ENCODE measurements at places on chromosomes 16 and 17.

DNA sequence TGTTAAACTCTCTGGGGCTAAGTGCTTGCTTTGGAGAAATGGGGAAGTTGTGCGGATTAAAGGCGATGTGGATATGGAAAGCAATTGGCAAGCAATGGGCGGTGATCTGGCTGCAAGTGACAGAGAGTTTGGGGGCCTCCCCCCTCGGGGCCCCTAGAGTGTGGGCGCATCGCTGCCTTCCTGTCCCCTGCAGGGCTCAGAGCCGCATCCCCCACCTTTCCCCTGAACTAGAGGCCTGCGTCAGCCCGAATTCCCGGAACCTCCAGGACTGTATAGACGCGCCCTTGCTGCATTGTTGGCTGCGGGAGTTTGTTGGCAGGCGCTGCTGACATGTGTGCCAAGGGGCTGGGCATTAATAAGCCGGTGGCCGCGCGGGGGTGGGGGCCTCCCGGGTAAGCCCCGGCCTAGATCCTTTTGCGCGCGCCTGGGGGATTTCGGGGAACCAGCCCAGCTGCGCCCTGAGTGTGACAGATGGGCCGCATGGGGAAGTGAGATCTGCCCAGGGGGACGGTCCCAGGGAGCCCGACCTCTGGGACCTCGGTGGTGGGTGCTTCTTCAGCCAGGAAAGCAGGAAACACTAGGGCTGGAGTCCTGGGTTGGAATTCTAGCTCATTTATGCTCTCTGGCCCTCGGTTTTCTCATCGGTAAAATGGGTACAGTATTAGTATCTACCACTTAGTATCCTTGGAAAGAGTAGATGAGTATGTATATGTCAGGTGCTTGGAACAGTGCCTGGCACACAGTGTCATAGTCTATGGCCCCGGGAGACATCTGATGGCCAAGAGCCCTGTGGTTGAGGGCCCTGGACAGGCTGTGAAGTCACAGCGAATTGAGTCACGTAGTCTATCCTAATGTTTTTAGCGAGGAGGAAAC is 1.0 kb downstream of the EEF2K start:
- peak; percentile 82 for DNase-seq

GRCh38 chr16:80158766-80159165 is 382.0 kb upstream of the DYNLRB2 start:
- DNase-seq, result no peak

DNA sequence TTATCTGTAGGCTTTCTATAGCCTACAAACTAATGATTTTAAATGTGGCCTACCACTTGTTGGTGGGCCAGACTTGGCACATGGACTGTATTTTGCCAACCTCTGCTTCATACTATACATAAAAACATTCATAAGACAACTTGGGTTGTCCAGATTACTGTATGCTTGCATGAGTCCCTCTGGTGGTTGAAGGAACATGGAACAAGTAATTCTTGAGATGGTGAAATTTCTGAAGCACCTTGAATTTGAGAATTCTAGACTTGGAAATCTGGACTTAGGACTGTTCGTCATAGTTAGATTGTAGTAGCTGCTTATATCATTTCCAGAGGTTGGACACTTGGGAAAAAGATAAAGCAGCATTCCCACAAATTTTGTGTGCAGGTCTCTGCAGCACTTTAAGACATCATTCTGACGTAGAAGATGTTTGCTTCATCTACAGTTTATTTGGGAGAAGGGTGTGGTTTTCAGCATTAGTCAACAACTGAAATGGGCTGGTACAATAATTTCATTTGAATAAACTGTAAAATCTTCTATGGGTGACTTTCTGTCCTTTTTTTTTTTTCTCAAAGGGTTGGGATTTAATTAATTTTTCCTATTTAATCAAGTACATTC is 31.2 kb downstream of the NFATC3 start:
- no peak for DNase-seq

DNA sequence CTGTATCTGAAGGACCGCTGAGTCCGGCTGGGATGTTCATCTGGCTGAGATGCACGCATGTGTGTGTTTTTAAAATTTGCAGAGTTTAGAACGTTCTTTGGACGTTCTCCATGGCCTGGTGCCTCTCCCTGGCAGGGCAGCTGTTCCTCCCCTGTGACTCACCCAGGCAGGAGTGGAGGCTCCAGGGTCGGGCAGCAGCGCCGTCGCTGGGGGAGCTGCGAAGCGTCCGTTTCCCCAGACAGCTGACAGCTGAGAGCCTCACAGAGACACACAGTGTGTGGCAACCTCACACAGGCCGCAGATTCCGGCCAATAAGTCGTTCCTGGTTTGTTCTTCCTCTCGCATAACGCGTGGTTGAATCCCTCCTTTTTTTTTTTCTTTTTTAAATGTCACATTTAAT is 80.6 kb downstream of the OR1D5 start:
- DNase-seq, result peak; percentile 60

- no peak for DNase-seq
These were observed 27.3 kb upstream of the MRTFB start for GRCh38 chr16:14043793-14044192.

GRCh38 chr16:86667035-86667434 is 88.7 kb downstream of the FOXL1 start:
- DNase-seq, result no peak

GRCh38 chr17:47844814-47845715 is 4.0 kb upstream of the SCRN2 start:
- DNase-seq, result no peak

DNA sequence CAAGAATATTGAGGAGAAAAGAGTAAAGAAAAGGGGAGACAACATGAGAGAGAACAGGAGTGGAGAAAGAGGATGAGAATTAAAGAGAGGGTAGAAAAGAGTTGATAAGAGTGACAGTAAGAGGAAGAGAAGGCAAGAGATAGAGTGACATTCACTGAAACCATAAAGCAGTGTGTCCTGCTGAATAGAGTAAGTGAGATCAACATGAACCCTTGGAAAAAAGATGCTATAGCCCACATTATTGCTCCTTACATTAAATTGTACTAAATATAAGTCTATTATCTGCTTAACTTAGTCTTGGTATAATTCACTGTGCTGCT is 489.5 kb downstream of the SHISA9 start:
- no peak for DNase-seq

- DNase-seq, result no peak
These were observed 24.6 kb downstream of the RPH3AL start for GRCh38 chr17:327971-328370.

GRCh38 chr16:68064791-68065365 is 20.3 kb upstream of the NFATC3 start:
- DNase-seq, result peak; percentile 78

GRCh38 chr16:15972046-15972868 is 22.8 kb downstream of the ABCC1 start:
- no peak for DNase-seq

GRCh38 chr17:67746704-67747571 is 29.2 kb downstream of the NOL11 start:
- DNase-seq, result peak; percentile 70

- no peak for DNase-seq
These were observed 6.9 kb downstream of the MLLT6 start for GRCh38 chr17:38711792-38712571.
